ENCODE measurements at places on chromosomes 2 and 18.

DNA sequence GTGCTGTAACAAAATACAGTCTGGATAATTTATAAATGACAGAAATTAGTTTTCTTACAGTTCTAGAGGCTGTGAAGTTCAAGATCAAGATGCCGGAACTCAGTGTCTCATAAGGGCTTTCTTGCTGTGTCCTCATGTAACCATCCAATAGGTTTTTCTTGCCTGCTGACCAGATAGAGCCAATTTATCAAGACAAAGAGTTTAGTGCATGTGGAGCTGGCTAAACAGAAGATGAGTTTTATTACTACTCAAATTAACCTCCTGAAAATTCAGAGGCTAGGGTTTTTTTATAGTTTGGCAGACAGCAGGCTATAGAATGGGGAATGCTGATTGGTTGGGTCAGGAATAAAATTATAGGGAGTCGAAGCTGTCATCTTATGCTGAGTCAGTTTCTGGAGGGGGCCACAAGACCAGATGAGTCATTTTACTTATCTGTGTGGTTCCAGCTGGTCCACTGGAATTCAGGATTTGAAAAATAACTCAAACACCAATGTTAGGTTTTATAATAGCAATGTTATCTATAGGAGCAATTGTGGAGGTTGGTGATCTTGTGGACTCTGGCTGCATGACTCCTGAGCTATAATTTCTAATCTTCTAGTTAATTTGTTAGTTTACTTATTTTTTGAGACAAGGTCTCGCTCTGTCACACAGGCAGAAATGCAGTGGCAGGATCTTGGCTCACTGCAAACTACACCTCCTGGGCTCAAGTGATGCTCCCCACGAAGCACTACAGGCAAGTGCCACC, 3.2 kb upstream of the PDK1 start:
- no peak for DNase-seq

GRCh38 chr2:232901736-232902578, 31.9 kb downstream of the SNORC start:
- no peak for DNase-seq

GRCh38 chr2:191155608-191156071, 4.8 kb upstream of the STAT4 start:
- no peak for DNase-seq

- no peak for DNase-seq
Observed at GRCh38 chr2:68623820-68624219, 19.6 kb upstream of the PROKR1 start.

Measured in stimulated activated CD8-positive, alpha-beta memory T cell treated with anti-CD3 and anti-CD28 coated beads, Interleukin-15, amount 100 ng/mL, for 24 hours (primary cell).